ENCODE measurements at places on chromosomes 3 and 15.

GRCh38 chr15:28887339-28888174 lies 1.8 kb downstream of the APBA2 start:
- DNase-seq = no peak

- DNase-seq = no peak
Measured at GRCh38 chr3:68483041-68483440, 449.3 kb downstream of the TAFA4 start.

DNA sequence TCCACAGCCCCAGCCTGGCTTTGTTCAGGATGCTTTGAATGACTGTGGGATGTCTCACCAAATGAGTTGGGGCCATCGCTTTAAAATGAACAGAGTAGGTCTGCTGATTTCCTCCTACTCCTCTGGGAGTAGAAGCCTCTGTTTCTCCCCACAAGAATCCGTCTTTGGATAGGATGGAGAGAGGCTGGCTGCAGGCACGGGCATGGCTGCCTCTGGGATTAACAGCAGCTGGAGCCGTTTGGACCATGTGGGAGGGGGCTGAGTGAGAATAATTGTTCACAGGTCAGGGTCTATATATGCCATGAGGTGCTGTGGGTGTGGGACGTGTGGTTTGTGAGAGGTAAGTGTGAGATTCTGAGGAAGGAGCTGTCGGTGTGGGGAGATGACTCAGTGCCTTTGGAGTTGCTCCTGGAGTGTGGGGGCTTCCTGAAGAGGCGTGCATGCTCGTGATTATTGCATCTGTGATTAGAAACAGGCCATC lies 48.0 kb upstream of the APEH start:
- no peak for DNase-seq

GRCh38 chr3:12180218-12180617 lies 21.5 kb upstream of the TIMP4 start:
- DNase-seq = no peak

- no peak for DNase-seq
Measured at GRCh38 chr15:81254916-81255290, 58.2 kb downstream of the IL16 start.

DNA sequence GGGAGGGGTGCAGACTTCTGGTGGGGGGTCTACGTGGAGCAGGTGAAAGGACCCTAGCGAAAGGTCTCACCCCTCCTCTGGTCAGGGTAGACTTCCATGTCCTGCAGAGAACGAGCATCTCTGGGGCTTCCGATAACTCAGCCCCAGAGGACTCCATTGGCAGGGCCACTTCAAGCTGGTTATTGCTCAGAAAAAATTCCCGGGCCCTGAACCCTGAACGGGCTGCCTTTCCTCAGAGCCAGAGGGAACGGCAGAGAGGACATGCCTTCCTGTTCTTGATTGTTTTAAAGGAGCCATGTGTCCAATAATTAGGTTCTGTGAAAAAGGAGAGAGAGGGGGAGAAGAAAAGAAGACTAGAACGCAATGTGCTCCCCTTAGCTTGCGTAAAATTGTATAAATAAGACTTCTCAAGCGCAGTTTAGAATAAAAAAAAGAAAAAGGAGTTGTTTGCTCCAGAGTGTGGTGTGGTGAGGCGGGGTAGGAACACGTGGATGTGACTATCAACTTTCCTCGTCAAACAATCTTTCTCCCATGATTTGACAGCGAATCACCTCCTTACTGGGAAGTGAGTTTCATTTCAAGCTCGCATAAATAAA lies 193.4 kb upstream of the UBE2E1 start:
- DNase-seq = no peak

GRCh38 chr3:189288348-189289235 lies 116.8 kb downstream of the TPRG1 start:
- DNase-seq = no peak

GRCh38 chr3:142318331-142318730 lies 92.9 kb upstream of the GK5 start:
- no peak for DNase-seq

- DNase-seq = no peak
Measured at GRCh38 chr3:107718547-107718946, 195.8 kb downstream of the BBX start.

DNA sequence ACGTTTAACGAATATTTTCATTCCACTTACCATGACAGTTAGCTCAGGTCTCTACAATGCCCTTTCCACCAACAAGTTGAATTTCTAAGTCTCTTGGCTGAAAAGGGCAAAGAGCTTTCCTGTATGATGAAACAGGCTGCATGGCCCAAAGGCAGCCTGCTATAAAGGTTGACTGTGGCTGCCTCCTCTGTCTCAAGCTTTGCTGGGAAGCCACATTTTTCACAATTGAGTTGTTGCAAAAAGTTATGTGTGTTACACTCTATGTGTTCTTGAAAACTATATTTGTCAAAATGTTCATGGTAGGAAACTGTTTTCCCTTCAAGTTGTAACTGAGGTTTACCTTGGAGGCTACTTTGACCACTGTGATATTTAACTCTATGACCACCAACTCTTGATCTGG lies 49.5 kb downstream of the DZIP1L start:
- DNase-seq = no peak

DNA sequence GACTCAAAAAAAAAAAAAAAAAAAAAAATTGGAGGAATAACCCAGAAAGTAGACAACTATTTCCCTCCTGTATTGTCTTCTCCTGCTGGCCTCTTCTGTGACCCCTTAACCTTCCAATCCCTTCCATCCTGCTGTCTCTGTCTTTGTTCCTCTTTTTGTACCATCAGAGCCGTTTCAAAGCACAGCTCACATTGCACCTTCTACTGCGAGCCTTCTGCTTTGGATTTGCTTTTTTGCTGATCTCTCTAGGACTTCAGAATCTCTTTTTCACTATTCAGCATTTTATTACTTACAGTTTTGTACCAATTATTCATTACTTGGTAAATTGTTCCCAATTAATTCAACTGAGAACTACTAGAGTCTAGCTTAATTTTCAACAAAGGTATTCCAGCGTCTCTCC lies 284.0 kb upstream of the TBL1XR1 start:
- DNase-seq = no peak

DNA sequence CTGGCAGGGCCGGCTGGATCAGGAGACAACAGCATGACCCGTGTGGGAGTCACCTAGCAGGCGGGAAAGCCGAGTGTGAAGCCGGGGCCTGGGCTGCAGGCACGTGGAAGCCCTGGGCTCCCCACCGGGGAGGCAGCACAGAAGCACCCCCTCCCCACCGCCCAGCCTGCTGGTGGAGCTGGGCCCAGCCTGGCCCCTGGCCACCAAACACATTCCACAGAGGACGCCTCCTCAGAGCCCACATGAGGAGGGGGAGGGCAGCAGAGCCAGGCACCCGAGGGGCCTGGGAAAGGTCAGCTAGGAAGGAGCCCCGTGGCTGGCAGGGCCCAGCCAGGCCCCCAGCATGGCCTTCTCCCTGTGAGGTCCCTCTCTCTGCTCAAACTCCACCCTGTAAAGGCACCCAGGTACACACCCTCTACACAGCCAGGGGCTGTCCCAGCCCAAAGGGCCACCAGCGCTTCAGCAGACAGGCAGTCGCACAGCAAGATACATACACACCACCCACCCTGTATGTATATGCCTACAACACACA lies 4.5 kb downstream of the PLXNB1 start:
- DNase-seq = no peak
